PC-9 (cell line): ENCODE measurements at places on chromosomes 6 and 20.

- no peak for DNase-seq
These were observed 20.5 kb downstream of the MAP7 start for GRCh38 chr6:136529710-136530109.

- no peak for DNase-seq
These were observed 291.1 kb downstream of the DHX35 start for GRCh38 chr20:39253051-39253755.

- DNase-seq: no peak
These were observed 3.1 kb upstream of the SPATS1 start for GRCh38 chr6:44339301-44339700.

DNA sequence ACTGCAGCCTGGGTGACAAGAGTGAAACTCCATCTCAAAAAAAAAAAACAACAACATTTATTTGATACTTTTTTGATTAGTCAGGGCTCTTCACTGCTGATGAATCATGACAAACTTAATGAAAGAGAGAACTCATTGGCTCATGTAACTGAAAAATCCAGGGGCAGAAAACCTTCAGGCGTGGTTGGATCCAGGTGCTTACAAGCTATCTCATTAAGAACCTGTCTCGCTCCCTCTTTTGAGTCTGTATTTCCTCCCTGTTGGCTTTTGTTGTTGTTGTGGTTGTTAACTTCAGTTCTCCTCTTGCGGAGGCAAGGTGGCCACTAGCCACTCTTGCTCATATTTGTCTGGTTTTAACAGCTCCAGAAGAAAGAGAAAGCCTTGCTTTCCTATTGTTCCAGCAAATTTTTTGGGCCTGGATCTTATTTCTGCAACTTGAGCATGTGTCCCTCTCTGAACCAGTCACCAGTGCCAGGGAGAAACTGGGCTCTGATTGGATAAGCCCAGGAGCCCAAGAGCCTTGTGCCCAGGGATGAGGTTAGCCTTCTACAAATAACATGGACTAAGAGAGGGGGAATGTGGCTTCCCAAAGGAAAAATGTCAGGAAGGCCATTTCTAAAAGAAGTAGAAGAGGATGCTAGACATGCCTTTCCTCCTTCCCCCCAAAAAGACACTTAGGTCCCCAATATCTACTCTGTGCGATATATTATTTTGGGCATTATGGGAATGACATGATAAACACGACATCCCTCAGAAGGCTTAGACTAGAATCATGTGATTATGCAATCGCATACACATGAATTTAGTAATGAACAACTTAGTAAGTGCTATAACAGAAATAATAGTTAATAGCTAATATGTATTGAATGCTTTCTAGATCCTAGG is 64.5 kb downstream of the PHACTR2 start:
- DNase-seq: no peak

DNA sequence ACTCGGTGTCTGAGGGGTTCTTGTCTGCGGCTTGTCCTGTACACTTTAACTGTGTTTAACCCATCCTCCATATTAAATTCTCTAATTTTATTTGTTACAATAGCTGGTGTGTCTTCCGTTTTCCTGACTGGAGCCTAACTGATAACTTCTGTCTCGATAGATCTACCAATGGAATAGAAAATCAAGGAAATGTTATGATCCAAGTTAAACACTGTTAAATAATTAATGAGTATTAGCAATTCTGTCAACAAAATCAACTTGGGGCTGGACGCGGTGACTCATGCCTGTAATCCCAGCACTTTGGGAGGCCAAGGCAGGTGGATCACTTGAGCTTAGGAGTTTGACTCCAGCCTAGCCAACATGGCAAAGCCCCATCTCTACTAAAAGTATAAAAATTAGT is 81.7 kb downstream of the DNAH8 start:
- no peak for DNase-seq

- peak; percentile 87 for DNase-seq
These were observed 196.4 kb upstream of the GMDS start for GRCh38 chr6:2441601-2442475.

DNA sequence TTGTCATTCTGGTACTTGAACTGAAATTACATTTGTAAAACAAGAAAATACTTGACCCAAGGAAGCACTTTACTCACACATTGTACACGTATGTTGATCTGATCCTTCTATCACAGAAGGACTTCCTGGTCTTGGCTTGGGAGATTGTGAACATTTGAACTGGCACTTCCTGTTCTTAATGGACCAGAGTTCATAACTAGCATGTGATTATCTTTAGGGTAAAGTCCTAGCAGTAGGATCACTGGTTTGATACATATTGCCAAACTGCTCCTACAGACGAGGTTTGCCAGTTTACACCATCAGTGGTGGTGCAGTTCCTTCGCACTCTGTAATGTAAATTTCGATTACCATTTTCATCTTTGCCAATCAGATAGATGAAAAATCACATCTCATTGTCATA is 12.7 kb downstream of the HECA start:
- no peak for DNase-seq

DNA sequence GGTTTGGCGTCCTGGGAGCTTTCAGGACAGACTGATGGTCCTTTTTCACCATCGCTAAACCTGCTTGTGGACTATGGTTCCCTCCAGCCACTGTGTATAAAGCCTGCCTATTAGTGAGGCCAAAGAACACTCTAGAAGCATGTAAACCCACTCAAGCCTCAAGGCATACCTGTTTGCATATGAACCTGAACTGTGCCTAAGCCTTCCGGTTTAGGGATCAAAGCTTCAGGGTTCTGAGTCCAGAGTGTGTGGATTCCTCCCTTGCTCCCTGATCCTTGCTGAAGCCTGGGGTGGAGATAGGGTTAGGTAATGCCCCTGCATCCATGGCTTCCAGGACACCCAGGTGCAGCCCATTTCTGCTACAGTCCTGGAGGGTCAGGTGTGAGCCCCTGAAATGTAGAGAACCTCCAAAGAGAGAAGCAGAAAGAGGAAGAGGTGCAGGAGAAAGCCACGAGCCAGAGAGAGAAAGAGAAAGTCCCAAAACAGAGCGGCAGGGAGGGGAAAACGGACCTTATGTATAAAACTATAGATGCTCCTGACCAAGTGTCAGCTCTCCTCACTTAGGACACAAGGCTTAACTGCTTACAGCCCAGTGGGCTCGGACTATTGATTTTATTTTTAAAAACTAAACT is 93.3 kb downstream of the SCML4 start:
- DNase-seq: no peak

DNA sequence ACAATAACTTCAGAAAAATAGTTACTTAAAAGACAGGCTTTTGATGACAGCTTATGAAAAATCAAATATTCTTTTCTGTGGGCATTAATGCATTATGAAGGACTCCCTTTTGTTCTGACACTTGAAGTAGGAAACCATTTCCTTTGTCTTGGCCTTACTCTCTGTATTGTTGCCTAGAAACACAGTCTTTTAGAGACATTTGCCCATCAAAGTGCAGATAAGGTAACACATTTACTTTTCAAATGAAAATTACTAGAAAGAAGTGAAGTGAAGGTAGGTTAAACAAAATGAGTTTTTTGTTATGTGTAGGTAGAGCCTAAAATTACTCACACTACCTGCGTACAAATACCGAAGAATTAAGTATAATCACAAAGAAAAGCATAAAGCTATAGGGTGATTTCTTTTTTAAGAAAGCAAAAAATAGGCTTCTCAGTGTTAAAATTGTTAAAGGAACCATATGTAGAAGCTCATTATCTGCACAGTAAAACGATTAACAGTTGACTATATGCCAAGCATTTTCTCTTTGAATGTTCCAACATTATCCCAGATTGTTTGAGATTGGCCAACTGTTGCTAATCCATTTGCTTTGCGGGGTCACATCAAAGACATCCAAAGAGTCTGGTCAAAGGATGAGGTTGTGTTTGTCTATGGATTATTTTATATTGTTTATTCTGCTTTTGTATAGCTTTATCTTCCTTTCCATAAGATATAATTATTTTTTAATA is 542.0 kb upstream of the RNF217 start:
- no peak for DNase-seq
